ENCODE measurements at places on chromosomes 6 and 20.

- no peak for DNase-seq
Observed at GRCh38 chr6:148507774-148508173, 165.1 kb downstream of the SASH1 start.

DNA sequence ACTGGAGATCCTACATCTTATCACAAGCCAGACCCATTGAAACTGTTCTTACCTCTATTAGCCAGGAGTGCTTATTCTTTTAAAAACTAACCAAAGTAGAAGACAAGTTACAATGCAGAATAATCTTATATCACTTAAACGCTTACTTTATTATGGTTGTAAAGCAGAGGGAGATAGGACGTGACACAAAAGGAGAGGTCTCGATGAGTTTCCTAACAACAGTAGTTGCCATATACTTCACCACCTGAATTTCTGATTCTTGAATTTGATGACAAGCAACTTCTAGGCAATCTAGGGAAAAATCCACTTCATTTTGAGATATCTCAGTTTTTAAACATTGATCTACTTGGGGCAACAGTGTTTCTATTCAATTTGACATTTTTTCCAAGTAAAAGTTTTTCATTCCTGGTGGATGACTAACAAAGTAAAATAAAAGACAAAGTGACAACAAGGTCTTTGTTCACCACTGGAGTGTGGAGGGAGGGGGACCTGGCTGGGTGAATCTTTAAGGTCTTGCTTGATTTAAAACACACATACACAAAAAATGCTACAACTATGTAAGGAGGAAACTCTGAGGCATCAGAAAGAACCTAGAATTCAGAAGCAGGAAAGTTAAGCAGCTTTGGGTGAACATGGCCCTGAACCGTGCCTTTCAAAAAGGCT is 110.9 kb downstream of the SMLR1 start:
- no peak for DNase-seq

GRCh38 chr6:83047065-83047754 is 18.4 kb downstream of the UBE3D start:
- no peak for DNase-seq

GRCh38 chr6:37351027-37351426 is 2.8 kb upstream of the RNF8 start:
- no peak for DNase-seq

- no peak for DNase-seq
Observed at GRCh38 chr6:125507987-125508655, 206.4 kb upstream of the HDDC2 start.

DNA sequence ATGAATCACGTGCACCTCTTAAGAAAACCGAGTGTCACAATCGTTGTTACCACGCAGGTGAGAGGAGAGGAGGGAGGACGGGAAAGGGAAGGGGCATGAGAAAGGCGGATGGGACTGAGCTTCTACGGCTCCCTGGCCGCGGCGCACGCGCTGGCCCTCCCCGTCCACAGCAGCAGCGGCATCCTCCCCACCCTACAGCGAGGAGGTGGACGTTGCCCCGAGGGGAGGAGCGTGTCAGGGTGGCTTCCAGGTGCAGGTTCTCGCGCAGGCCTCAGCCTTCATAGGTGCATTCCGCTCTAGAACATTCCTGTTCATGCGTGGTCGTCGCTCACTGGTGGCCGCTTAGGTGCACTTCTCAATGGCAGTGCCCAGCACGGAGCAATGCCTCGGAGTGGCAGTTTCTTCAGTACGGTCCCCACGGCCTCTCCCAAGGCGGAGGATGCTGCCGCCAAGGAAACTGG is 29.7 kb upstream of the AFDN start:
- DNase-seq = no peak

DNA sequence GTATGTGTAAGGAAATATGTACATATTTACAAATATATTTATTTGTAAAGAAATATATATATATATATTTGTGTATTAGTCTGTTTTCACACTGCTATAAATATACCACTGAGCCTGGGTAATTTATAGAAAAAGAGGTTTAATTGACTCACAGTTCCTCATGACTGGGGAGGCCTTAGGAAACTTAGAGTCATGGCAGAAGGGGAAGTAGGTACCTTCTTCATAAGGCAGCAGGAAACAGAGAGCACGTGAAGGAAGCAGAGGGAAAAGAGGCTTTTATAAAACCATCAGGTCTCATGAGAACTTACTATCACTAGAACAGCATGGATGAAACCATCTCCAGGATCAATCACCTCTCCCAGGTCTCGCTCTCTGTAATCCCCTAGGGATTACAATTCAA is 644.5 kb upstream of the HS3ST5 start:
- DNase-seq = no peak

All from activated T-cell treated with anti-CD3 and anti-CD28 coated beads for 1 hour (primary cell).